Anterior cingulate cortex (tissue), 58 donors: ENCODE measurements at places on chromosomes 3 and 15.

GRCh38 chr3:24302396-24302795 is 192.3 kb downstream of the THRB start:
- DNase-seq: no peak

- DNase-seq: no peak
Observed at GRCh38 chr3:182895513-182896112, 84.7 kb downstream of the DCUN1D1 start.

DNA sequence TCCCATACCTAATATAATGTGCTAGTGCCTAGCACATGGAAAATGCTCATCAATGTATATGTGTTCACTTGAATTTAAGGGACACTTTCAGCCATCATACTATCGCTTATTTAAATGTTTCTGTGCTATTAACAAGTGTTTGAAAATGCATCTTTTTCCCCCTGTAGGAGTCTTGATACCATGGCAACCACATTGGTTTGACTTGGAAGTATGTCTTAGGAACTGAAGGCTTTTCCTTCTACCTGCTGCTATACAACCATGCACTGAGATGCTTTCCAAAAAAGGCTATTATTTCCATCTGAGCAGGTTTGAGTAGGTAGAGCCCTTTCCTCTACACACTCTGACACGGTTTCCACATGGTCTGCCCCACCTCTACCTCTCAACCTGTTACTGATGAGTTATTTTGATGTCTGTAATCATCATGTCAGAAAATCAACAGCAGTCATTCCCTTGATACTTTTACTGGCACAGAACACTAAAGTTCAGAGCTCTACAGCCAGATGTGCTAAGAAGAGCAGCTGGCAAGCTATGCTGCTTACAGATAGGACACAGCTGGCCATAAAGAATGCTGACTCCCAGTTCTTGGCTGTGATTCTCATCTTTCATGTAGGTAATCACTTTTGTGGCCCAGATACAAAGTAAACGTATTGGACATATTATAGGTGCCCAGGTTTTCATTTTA is 59.3 kb downstream of the RYR3 start:
- DNase-seq: no peak

DNA sequence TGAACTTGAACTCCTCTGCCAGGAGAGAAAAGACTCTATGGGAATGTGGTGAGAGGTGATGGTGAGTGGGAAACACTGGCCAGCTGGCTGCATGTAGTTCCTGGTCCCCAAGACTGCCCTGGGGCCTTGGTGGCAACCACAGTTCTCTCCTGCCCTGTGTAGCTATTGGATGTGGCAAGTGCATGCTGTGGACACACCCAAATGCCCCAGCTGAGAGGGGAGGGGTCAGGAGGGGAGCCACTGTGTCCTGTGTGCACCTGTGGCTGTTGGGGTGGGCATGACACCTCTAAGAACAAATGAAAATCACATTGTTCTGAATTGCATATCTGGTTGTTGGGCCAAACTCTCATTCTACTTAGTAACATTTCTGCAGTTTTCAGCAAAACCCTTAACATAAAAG is 409.6 kb downstream of the NSUN3 start:
- no peak for DNase-seq

DNA sequence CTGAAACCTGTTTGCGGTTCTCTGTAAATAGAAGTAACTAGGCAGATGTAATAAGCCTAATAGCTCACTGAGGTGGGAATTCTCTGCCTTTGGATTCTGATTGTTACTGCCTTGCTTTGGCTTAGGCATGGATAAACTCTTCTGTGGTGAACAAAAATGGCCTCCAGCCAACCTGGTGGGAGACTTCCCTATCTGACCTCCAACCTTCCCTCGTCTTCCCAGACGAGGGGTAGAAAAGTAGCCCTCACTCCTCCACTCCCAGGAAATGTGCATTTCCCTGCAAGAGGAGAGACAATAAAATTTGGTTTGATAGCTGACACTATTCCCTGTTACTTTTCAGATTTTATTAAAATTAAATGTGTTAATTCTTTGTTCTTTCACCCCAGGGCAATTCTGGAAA is 606 bp upstream of the CD96 start:
- DNase-seq: no peak

DNA sequence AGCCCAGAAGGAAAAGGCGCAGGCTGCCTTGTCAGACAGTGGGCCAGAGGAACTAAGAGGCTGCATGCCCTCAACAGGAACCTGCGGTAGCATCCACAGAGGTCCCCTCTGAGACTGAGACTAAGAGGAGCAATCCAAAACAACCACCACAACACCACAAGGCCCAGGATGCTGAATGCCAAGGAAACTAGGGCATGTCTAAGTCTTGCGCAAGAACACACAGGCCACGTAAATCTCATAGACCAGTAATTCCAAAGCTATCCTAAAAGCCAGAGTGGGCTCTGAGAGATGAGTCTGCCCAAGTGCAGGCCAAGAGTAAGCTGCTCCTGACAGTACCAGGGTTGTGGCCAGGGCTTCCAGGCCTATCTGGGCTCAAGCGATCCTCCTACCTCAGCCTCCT is 12.9 kb downstream of the MON1A start:
- DNase-seq: no peak
